Fibroblast of skin of left quadriceps (primary cell): ENCODE measurements at places on chromosomes 3 and 15.

DNA sequence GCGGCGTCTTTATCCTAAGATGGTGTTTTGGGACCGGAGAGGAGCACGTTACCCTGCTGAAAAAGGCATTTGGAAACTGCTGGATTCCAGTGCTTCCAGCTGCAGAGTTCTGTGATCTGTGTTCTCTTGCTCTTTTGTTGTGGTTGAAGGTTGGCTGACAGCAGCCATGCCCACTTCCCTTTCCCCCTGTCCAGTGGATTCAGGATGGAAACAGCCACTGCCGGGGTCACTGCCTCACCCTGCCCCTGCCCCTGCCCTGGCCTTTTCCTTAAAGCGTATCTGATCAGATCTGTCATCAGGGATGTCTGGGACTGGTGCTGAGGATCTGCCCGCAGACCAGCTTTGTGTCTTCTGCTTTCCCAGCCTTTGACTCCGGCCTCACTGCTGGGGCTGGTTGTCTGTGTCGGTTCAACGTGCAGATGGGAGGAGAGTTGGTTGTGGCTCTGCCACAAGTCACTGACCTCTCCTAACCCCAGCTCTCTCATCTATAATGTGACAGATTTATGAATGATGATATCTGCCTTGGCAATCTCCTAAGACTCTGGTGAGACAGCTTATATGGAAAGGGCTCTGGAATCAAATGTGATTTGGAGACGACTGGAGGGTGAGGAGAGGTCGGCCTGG lies 219.4 kb upstream of the BHLHE40 start:
- DNase-seq = no peak

DNA sequence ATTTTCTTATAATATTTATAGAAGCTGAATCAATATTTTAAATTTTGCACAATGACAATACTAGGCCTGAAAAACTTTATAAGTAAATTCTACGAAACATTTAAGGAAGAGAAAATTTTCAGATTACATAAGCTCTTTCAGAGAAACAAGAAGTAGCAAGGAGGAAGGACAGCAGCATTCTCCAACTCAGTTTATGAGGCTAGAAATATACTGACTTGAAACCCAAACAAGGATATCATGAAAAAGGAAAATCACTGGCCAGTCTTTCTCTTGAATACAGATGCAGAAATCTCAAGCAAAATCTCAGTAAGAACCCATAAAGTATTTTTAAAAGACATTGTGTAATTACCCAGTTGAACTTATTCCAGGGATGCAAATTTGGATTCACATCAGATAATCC lies 121.3 kb downstream of the STAC start:
- no peak for DNase-seq

- no peak for DNase-seq
These were observed 12.8 kb downstream of the LACTB start for GRCh38 chr15:63134245-63134985.

GRCh38 chr15:35000511-35000910 lies 12.4 kb upstream of the ZNF770 start:
- DNase-seq = peak; percentile 22

GRCh38 chr3:65413891-65414290 lies 624.8 kb downstream of the MAGI1 start:
- no peak for DNase-seq

- no peak for DNase-seq
These were observed 12.2 kb downstream of the MYLK start for GRCh38 chr3:123871946-123872345.

DNA sequence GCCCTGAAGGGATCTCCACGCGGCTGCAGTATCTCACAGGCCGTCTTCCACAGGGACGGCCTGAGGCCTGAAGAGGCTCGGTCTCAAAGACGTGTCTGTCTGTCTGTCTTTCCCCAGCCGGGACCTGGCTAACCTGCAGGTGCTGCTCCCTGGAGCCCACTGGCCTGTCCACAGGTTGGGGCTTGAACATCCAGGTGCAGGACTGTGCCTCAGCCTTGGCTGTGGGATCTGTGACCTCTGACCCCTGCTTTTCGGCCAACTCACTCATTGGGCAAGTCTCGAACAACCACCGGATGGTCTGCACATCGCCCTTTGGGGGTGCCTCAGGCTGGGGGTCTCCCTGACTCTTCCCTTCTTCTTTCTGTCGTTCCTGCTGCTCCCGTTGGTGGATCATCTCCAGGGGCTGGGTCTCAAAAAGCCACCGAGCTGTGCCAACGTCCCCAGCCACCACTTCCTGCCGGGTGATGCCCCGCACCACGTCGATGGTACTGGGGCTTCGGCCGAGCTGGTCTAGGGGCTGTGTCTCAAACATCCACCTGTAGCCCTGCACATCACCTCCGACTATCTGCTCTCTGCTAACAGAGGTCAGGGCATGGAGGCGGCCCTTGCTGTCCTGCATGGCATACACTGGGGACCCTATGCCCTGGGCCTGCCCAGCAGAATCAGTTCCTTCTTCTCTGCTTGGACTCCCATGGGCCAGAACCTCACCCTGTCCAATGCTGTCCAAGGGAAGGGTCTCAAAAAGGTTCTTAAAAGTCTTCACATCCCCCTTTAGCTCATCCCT lies 4.8 kb downstream of the XIRP1 start:
- DNase-seq = no peak

DNA sequence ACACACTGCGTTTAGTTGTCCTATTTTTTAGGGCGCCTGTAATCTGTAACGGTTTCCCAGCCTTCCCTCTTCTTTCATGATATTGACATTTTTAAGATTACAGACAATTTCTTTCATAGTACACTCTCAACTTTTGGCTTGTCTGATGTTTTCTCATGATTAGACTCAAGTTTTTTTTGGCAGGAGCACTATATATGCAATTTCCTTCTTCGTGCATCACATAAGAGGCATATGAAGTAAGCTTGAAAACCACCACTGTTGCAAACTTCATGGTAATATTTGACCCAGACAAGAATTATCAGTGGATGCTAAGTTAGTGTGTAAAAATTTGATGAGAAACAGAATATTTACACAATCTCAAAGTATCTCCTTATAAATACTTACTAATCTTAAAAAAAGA lies 119.2 kb upstream of the CMC1 start:
- DNase-seq = no peak
